ENCODE measurements at places on chromosomes 5 and 9.

- no peak for DNase-seq
Observed at GRCh38 chr5:80372780-80373179, 35.1 kb upstream of the ZFYVE16 start.

DNA sequence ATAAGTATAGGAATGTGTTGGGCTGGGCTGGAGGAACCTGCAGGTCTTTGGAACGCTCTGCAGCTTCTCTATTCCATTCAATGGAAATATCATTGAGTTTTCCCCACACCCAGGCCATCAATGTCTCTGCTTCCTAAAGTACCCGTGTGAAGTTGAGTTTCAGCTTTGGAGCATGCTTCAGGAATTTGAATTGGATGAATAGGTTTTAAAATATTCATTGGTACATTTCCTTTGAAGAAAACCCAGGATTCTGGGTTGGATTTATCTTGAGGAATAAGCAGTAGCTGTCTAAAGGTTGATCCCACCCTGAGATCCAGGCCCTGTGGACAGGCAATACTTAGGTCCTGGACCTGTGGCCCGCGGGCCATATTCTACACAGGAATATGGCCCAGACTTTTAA is 37.3 kb downstream of the INSYN2B start:
- DNase-seq, result no peak

GRCh38 chr5:91281401-91281800 is 101.7 kb downstream of the ARRDC3 start:
- no peak for DNase-seq

DNA sequence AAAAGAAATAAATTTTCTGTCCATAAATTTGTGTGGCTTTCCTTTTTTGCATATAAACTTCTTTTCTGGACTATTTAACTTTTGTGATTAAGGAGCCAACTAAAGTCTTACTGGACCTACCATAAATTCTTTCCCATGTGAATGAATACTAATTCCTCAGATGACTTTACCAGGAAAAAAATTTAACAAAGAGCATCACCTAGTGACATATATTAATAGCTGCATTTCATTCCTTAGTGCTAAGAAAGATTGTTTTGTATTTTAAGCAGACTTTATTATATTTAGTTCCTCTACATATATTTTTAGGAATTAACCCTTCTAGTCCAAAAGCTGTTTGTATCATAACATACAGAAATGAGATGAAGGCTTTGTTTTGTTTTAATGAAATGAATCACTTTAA is 64.4 kb downstream of the C9orf85 start:
- DNase-seq, result no peak

DNA sequence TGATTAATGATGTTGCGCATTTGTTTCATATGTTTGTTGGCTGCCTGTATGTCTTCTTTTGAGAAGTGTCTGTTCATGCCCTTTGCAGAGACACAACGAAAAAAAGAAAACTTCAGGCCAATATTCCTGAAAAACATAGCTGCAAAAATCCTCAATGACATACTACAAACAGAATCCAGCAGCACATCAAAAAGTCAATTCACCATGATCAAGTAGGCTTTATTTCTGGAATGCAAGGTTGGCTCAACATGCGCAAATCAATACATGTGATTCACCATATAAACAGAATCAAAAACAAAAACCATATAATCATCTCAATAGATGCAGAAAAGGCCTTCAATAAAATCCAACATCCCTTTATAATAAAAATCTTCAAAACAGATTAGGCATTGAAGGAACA is 1.9 kb upstream of the ANKS6 start:
- DNase-seq, result no peak

DNA sequence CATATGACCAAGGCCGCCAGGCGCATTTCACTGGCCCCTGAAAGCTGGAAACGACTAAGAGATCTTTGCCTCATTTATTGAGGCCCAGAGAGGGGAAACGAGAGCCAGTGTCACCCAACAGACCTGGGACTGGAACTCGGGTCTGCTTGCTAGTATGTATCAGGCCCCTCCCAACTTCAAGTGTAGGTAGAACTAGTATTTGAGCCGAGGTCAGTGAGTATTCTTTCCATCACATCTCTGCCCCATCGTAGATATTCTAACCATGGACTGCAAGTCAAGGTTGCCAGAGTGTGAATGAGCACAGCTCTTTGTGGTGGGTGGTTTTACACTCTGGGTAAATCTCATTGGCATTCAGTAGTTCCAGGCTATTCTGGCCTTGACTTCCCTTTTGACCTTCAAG is 42.2 kb downstream of the GPR107 start:
- no peak for DNase-seq

DNA sequence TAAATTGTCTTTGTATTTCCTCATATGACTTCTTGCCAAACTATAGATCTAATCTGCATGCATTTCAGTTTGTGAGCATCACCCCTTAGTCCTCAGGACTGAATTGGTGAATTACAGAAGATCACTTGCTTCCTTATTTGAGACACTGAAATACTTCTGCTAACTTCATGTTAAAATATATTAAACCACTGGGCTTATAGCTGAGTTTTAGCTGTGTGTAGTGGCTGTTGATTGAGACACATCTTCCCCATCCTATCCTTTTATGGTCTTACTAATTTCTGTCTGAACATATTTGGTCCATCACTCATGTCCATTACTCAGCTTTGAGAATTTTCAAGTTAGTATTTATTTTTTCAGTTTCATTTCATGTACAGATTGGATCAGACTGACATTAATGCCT is 295.9 kb downstream of the PSAT1 start:
- no peak for DNase-seq

GRCh38 chr5:39202597-39203274 is 16.6 kb downstream of the FYB1 start:
- DNase-seq, result no peak

DNA sequence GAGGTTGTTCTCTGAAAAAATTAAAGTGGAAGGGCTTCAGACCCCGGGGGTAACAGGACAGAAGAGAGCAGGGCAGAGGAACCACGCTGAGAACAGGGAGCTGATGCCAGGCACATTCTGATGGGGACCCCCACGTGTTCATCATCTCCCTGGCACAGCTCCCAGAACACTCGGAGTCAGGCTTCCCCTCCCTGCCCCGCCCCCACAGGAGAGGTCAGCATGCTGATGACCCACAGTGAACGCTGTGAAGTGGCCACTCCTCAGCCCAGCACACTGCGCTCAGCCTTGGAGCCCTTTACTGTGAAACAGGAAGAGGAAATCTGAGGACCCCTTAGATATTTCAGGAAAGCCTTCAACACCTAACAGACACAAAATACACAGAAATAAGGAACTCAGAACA is 16.4 kb downstream of the RETREG1 start:
- peak; percentile 73 for DNase-seq

DNA sequence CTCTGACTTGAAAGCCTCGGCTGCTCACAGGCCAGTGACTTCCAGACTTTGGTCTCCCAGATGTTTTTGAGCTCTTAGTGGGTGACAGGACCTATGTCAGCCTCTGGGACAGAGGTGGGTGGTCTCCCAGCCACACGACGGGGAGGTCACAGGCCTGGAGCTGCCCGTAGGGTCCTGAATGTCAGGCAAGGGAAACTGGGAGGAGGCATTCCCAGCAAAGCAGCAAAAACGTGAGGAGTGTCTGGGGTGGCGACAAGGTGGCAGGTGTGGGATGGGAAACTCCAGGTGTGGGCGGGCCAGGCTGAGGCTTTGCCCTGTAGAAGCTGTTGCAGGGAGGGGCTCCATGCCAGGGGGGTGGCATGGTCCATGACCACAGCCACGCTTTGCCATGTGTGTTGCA is 110.5 kb downstream of the CACNA1B start:
- no peak for DNase-seq

- DNase-seq, result no peak
Observed at GRCh38 chr9:99351647-99352046, 129.6 kb downstream of the SEC61B start.

DNA sequence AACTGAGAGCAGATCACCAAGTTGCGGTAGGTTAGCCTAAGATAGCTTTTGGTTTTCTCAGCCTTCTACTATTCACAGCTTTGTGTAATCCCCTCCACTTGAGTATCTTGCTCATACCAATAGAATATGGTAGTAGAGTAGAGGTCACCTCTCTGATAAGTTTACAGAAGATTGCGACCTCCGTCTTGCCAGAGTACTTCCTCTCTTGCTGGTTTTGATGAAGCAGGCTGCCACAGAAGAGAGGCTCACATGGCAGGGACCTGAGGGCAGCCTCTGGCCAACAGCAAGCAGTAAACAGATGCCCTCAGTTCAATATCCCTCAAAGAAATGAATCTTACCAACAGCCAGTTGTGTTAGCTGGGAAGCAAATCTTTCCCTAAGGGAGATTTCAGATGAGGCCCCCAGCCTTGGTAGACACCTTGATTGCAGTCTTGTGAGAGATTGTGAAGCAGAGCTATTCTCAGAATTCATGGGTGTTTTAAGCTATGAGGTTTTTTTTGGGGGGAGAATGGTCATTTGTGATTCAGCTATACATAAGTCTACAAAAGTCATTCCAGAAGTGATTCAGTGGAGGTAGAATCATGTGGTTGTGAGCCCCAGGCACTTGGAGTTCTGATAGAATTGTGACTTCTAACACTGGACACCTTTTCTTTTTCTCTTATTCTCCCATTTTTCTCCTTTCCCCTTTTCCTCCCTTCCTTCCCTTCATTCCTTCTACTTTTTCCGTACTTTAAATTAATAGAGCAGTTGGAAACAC is 22.7 kb upstream of the CDKN2B start:
- no peak for DNase-seq

DNA sequence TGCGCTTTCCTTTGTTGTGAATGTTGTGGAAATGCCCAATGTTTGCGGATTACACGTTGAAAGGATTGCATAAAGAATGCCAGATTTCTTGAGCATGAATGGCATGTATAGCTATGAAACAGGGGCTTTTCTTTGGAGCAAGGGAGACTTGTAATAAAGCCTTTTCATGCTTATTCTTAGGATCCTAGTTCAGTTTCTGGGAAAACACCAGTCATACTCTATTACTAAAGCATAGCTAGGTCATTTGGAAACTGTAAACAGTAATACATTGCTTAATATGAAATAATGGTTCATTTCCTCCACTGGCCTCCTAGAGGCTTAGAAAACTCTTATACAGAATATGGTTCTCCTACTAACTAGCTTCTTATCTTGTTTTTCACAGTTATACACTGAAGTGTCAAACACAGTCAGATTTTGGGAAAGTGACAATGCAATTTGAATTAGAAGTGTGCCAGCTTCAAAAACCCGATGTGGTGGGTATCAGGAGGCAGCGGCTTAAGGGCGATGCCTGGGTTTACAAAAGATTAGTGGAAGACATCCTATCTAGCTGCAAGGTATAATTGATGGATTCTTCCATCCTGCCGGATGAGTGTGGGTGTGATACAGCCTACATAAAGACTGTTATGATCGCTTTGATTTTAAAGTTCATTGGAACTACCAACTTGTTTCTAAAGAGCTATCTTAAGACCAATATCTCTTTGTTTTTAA is 104.2 kb downstream of the MELK start:
- no peak for DNase-seq

GRCh38 chr5:40001796-40002195 is 577.0 kb upstream of the DAB2 start:
- no peak for DNase-seq

DNA sequence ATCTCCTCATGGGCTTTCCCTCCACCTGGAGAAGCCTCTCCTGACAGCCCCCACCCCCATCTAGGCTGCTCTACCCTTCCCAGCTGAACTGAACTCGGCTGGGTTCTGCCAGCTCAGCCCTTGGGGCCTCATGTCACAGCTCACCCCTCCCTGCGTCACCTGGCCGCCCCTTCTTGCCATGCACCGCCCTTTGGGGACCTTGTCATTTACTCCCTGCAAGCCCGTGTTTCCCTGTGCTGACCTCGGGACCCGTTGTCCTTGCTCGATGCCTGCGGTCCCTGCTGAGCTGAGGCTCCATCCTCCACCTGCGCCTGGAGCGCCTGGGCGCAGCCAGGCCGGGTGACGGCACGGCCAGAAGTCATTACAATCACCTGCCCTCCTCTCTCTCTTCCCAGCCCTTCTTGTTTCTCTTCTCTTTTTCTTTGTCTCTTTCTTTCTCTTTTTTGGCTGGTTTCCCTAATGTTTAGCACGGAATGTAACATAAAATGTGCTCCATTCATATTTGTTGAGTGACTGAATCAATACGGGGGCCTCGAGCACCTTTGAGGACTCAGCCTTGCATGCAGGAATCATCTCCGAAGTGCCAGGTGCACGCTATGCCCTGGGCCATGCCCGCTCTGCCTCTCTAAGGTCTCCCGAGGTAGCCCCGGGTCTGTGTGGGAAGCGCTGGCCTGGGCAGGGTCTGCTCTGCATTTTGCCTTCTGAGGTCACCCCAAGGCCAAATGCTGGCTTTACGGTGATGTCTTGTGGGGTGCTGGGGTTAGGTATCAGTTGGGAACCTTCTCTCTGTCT is 48.1 kb upstream of the COL5A1 start:
- DNase-seq, result no peak

DNA sequence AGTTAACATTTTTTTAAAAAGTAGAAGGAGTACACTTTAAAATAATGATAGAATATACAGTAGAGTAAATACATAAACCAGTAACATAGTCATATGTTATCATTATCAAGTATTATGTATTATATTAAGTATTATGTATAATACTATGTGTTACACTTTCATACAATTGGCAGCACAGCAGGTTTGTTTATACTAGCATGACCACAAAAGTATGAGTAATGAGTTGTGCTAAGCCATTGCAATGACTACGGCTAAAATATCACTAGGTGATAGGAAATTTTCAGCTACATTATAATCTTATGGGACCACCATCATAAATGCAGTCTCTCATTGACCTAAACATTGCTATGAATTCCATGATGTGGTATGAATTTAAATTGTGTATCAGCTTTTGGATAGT is 506.0 kb downstream of the HTR1A start:
- no peak for DNase-seq

- no peak for DNase-seq
Observed at GRCh38 chr5:140964356-140964755, 1.9 kb upstream of the PCDHAC2 start.

Measured in nucleus accumbens (tissue), 56 donors.